NCI-H446 treated with DMSO at 0.1 percent for 48 hours (cell line): ENCODE measurements at places on chromosomes 3 and 15.

DNA sequence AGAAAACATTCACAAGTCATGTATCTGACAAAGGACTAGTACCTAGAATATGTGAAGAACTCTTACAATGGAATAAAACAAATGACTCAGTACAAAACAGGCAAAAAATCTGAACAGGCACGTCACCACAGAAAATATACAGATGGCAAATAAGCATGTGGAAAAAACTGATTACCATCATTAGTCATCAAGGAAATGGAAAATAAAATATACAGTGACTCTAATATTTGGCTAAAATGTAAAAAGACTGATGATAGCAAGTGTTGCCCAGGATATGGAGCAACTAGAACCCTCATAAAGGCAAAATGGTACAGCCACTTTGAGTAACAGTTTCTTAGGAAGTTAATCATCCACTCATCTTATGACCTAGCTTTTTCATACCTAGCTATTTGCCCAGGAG is 95.8 kb upstream of the ABHD17C start:
- no peak for DNase-seq

DNA sequence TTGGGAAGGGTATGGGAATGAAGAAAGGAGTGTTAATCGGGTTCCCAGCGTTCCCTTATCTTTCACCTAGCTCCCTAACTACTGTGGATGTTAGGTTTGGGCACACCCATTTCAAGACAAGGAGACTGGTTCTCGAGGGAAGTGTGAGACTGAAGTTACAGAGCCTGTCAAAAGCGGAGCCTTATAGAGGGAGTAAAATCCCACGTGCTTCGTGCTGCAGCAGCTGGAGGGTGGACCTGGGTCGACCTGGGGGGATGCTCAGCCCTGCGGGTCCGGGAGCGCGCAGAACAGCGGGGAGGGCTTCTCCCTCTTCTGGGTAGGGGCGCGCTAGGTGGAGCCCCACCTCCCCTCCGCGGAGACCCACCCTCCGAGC is 314 bp upstream of the TMED3 start:
- no peak for DNase-seq

DNA sequence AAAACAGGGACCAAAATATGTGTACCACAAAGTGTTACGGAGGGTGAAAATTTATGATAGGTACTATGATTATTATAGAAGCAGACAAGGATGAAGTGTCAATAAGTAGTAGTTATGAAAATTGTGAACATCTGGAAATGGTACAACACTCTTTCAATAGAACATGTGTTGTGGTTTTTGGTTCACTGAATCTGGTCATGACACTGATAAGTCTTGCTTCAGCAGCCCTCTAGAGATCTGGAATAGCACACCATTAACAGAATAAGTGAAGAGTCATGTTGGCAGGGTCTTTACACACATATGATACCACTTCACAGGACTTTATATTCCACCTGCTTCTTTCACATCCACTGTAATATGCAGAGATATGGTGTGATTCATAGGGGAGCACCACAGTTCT is 985.2 kb upstream of the SEMA6D start:
- no peak for DNase-seq

GRCh38 chr15:65244638-65245037 is 33.4 kb upstream of the CILP start:
- no peak for DNase-seq

- DNase-seq: no peak
These were observed 16.3 kb downstream of the SV2B start for GRCh38 chr15:91116113-91117067.

DNA sequence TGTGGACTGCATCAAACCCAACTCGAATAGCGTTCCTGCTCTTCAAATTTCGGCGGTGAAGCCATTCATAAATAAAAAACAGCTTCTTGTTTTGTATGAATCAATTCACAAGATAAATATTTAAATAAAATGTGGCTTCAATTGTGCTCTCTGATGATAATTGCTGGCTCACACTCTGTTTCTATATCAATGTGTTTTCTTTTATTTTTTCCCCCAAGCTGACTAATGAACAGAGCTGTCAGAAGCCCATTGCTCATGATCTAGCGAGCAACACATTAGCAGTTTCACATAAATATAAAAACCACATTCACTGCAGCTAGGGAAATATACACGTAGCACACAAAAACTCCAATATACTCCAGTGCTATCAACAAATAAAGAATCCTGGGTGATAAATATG is 45.0 kb upstream of the FOXP1 start:
- DNase-seq: no peak

GRCh38 chr3:49807431-49808114 is 4.5 kb downstream of the INKA1 start:
- no peak for DNase-seq

GRCh38 chr15:31164573-31164912 is 63.0 kb upstream of the TRPM1 start:
- no peak for DNase-seq

GRCh38 chr15:91803260-91803659 is 50.2 kb upstream of the SLCO3A1 start:
- no peak for DNase-seq

DNA sequence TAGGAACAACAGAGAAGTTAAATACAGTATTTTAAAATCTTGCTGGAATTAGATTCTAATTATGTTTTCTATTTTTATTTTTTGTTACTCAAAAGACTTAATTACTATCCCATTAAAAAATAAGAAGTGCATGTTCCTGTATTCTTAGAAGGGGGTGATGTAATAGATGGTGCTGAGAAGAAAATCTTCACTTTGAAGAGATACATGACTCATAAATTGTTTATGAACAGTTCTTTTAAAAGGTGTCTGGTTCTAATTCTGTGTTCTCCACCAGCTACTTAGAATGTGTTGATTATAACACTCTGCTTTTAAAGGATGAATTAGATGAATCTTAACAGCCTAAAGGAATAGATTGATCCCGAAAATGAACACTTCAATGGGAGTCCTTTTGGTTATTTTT is 8.2 kb downstream of the RCN2 start:
- DNase-seq: no peak

DNA sequence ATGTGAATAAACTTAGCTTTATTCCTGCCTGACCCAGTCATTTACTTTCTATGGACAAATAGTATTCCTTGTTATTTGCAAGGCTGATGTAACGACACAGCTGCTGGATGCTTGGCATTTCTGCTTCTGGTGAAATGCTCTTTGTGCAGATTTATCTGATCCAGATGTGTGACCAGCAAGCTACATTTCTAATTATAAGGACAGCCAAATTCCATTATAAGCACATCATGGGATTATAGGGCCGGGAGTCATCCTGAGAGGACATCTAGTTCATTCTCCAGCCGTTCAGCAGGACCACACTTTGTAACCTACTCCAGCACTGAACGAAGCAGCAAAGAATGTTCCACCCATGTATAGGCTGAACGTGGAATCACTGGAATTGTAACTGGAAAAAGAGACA is 42.9 kb downstream of the FNDC3B start:
- no peak for DNase-seq

- no peak for DNase-seq
These were observed 85.1 kb downstream of the NUP210 start for GRCh38 chr3:13335059-13335458.

DNA sequence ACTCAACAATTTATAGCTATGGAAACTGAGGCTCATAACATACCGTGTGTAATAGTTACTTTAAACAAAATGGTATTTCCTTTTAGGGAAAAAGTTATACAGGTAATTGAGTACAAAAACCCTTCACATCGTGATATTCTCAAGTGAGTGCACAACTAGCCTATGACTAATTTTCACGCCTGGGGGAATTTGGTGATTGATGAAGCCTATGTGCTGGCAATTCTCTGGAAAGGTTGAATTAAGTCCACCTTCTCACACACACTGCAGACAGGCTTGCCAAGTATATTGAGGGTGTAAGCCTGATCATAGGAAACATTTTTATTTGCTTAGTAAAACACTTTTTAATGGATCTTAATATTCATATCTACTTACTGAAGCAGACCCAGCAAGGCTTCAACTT is 41.3 kb upstream of the ROBO2 start:
- peak; percentile 79 for DNase-seq
